ENCODE measurements at places on chromosomes 6 and 20.

DNA sequence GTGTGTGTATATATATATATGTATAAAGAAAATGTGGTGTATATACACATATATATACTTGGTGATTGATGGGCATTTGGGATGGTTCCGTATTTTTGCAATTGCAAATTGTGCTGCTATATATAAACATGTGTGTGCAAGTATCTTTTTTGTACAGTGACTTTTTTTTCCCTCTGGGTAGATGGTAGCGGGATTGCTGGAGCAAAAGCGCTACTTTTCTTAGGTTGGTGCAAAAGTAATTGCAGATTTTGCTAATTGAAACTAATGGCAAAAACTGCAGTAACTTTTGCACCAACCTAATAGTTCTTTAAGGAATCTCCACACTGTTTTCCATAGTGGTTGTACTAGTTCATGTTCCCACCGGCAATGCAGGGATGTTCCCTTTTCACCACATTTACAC lies 135.4 kb downstream of the AHI1 start:
- no peak for DNase-seq

DNA sequence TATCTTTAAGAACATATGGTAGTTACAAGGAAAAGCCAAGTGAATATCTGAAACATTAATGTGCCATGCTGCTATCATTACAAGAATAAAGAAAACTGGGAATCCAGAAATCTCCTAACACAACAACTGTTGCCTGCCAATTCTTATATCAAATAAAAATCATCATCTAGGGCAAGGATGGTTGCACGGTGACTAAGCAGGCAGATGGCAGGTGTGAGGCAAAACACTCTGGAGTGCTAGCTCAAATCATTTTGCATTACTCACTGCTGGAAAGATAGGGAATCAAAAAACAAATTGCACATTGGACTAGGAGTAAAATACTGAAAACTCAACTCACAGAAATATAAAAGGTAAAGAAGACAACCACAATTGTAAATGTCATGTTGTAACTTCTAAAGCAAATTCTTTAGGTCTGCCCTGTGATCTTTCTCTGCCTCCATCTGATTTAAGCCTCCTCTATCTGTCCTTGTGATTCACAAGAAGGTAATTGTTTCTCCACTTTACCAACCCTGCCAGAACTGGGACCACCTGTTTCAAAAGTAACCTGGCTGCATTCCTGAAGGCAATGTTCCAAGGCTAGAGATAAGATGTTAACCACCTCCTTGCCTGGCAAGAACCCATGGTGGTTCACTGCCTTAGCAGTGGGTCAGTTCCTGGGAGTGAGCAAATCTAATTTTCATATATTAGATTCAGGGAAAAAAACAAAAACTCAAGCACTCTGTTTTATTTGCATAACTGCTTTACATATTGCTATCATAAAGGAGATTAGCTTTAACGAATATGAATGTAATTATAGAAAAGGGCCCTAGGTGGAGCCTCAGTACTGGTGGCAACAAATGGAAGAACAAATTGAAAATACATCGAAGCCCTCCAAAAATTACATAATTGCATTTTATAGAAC lies 33.1 kb upstream of the LCA5 start:
- DNase-seq: no peak

DNA sequence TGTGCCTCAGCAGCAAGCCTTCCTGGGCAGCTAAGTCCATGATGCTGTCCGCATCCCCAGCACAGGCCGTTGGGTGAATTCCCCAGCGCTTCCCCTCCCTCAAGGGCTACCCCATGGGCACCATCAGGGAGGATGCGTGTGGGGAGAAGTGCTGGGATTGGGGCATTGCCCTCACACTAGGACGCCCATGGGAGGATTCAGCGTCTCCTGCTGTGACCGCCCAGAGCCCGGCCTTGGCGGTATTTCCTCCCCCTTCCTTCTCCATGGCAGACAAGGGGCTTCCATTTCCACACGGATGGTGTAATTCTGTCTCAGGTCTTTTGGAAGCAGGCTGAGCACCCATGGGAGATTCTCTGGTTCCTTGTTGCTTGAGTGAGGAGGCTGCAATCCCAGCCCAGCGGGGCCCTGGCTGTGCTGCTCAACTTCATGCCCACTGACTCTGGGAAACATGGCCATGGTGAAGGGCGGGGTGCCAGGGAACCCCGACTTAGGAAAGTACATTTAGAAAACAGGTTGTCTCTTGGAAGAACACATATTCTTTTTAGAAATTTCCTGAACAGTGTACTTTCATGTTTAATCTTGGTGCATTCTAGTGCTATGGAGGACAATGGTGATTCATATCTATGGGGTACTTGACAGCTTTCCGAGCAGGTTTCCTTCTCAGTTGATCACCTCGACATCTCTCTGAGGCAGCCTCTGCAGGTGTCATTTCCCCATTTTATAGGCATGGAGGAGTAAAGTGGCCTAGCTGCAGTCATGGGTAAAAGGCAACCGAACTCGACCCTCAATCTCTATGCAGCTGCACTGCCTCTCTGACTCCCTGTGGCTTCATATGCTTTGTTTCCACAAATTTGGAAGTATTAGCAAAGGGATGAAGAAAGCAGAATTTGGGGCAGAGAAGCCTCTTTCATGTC lies 178.2 kb upstream of the CST7 start:
- no peak for DNase-seq

GRCh38 chr6:159831373-159831679 lies 31.2 kb downstream of the PNLDC1 start:
- no peak for DNase-seq

GRCh38 chr20:35561671-35562070 lies 19.8 kb downstream of the ERGIC3 start:
- no peak for DNase-seq

- no peak for DNase-seq
These were observed 31.3 kb downstream of the GPRC6A start for GRCh38 chr6:116797585-116797984.

DNA sequence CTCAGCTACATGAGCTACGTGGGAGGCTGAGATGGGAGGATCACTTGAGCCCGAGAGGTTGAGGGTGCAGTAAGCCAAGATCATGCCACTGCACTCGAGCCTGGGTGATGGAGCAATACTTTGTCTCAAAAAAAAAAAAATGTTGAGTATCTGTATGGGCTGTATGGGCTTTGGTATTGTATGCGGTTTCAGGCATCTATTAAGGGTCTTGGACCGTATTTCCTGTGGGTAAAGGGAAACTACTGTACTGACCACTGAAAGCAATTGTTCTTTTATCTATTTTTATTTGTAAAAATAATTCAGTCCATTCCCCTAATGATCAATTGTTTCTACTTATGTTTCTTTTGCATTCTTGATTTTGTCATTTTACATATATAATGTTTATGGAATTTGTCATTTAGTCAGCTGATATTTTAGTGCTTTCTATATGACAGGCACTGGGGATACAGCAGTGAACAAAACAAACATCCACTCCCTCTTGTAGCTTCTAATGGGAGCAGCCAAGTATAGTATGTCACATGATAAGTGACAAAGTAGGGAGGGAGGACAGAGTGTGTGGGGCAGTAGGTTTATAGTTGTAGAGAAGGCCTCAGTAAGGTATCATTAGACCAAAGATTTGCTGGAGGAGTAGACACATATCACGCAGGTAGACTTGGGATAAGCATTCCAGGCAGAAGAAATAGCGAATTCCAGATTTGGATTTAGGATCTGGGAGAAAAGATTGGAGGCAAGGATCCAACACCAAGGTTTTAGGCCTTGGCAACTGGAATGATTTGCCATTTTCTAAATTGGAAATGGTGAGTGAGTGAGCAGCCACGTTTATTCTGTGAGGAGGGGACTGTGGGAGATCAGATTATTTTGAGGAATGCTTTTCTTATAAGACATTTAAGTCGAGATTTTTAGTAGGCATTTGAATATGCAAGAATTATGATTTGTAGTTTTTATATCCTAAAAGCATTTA lies 6.0 kb downstream of the PCMT1 start:
- DNase-seq: no peak

- DNase-seq: no peak
These were observed 70.3 kb upstream of the HEY2 start for GRCh38 chr6:125679128-125679527.

GRCh38 chr20:47591231-47591630 lies 89.5 kb downstream of the NCOA3 start:
- DNase-seq: no peak

DNA sequence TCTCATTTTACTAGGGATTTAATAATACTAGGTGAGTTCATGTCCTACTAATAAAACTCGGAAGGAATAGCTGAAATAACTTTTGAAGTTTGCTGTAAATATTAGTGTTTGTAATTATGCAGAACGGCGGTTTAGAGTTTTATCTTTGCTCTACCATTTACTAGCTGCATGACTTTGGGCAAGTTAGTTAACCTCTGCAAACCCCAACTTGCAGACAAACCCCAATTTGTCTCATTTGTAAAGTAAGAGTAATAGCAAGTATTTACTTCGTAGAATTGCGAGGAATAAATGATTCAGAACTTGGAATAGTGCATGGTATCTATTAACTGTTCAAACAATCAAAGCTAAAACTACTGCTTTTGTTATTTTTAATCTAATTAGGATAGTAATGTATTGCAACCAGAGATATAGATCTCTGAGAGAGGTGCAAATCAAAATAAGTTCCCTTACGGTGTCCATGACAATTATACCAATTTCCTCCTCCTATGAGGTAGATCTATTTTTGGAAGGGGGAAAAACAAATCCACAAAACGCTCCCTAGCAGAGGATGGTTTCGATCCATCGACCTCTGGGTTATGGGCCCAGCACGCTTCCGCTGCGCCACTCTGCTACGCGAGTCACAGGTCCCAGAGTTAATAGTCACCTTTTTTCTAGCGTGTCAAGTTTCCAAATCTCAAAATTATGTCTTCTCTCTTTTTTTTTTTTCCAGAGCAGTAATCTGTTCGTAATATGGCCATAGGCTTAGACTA lies 35.1 kb upstream of the BTN3A2 start:
- no peak for DNase-seq

GRCh38 chr20:40930561-40930960 lies 98.1 kb upstream of the TOP1 start:
- DNase-seq: no peak

DNA sequence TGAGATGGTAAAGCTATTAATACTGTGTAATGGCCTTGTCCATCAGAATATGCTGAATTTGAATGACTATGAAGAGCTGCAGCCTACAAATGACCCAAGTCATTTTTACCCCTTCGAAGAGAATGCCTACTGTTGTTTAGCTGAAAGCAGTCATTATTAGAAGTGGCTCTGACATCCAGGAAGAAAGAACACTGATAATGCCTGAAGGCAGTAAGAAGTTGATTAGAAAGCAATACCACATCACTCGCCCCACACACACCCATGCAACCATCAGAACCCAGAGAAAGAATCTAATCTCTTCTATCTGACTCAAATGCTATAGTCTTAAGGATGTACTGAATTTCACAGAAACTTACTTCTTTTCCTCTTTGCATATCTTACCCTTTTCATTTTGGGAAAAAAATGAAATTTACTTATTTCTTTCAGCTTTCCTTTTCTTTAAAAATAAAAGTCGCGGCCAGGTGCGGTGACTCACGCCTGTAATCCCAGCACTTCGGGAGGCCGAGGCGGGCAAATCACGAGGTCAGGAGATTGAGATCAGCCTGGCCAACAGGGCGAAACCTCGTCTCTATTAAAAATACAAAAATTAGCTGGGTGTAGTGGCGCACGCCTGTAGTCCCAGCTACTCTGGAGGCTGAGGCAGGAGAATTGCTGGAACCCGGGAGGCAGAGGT lies 61.0 kb downstream of the ARHGAP18 start:
- DNase-seq: no peak

DNA sequence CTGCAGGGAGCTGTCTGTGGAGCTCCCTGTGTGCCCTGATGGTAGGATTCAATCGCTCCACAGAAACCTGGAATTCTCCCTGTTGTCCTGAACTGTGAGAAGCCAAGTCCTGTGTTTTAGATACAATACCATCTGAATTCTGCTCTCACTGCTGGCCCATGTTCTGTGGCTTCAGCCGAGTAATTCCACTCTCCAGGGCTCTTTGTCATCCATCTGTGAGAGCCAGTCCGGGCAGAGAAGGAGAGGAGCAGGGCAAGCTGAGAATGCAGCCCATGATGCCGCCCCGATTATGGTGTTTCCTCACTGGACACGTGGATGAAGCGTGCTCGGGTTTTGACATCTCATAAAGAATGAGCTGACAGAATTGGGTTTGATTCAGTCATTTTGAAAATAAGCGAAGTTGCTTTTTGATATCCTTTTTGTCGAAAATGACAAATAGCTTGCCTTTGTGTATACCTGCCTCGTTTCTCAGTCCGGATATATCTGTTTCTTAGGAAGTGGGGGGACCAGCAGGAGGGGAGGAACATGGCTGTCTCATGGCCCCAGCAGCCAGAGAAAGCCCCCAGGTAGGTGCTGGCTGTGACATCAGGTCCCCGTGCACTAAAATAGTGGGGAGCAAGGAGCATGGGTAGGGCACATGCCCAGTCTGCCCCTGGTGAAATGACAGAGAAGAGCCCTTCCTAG lies 8.2 kb upstream of the CD93 start:
- DNase-seq: no peak

DNA sequence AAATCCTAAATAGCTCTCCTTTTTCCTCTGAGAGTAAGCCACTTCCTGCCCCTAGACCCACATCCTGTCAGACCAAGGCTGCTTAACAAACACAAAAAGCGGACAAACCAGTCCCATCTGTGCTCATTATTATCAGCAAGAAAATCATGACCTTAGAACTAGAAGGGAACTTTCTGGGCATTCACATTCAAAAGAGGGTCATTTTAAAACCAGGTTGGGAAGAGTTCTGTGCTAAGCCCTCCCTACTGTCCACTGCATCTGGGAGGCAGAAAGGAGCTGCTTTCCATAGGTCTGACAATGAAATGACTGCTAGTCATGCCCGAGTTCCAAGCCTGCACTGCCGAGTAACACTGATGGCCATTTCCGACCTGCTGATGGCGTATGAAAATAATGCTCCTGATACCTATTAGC lies 15.4 kb downstream of the EZR start:
- no peak for DNase-seq

- DNase-seq: no peak
These were observed 3.1 kb downstream of the PCED1A start for GRCh38 chr20:2837221-2837960.

DNA sequence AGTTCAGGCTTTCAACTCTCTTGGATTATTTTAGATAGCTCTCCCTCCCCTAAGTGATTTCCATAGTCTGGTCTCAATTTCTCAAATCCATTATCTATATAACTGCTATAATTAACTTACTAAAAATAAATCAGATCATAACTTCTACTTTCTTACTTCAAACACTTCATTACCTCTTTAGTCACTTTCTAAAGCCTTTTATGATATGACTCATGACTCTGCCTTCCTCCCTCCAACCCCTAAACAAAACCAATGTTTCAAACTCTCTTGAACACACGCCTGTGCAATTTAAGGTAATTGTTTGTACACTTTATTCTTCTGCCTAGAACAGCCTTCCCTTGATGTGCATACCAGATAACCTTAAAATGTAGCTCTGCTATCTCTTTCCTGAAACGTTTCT lies 100.5 kb downstream of the LMBRD1 start:
- DNase-seq: no peak

- no peak for DNase-seq
These were observed 27.7 kb downstream of the DSE start for GRCh38 chr6:116398316-116399010.

GRCh38 chr20:376089-376488 lies 4.5 kb upstream of the TRIB3 start:
- DNase-seq: no peak

Data from activated CD8-positive, alpha-beta memory T cell treated with anti-CD3 and anti-CD28 coated beads for 1 hour (primary cell).